Small intestine (tissue), 16 donors: ENCODE measurements at places on chromosomes 1 and 21. TPM values are rescaled to one million over a fixed set of nuclear protein-coding genes. Genes with fewer than 3 reads are reported as not detected.
A peak's percentile ranks its signal among the peaks of the same experiment; 100 is the strongest.

CRP gene
- not detected for polyA plus RNA-seq

DNA sequence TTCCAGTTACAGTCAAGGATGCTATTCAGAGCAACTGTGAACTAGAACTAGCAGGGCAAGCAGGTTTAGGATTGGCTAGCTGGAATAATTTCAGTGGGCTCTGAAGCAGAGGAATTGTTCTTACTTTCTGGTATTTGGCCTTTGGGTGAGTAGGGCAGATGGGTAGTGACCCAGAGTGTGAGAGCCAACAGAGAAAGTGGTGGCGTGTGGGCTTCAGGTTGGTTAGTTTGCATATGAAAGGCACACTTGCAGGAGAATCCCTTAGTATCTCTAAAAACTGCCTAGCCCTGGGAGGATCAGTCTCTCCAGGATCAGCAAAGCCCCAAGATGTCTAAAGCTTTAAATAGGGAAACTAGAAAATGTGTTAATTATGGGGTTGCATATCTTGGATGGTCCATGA lies 67.6 kb upstream of the LRRC8B start:
- H3K4me1 ChIP-seq: no peaks in the 10 kb centered on the region
- DNase-seq: no peak
- peaks cover under 1% of the 10 kb centered on the region for H3K27me3 ChIP-seq
- H3K4me3 ChIP-seq: no peak overlapping the region
- no peaks in the 10 kb centered on the region for H3K36me3 ChIP-seq
- no peak overlapping the region for H3K27ac ChIP-seq

DNA sequence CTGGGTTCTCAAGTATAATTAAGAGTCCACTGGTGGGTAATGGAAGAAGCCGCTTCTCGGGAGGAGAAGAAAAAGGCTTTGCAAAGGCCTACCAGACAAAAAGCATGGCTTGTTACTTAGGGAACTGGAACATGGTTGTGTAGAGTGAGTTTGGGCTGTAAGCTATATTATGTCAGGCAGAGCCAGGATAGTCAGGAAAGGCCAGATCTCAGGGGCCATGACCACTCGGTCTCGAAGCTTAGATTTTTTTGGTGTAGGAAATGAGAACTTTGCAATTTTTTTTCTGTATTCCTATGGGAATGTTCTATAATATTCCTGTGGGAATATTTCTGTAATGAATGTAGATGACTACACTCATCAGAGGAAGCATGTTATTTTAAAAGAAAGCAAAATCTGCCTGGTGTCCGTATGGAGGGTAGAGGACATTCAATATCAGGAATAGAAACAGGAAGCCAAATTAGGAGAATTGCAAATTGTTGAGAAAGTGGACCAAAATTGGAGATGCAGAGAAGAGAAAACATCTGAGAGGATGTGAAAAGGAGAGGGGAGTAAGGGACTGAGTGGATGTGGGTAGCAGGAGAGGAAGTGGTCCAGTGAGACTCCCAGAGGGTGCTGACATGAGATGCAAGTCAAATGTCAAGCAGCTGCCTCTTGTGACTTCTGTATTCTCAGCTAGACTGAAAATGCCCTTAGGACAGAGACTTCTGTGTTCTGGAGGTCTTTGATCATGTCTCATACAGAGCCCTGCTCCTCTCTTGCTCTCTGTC lies 45.2 kb upstream of the HAO2 start:
- peaks cover 5% of the 10 kb centered on the region for H3K4me1 ChIP-seq
- H3K27ac ChIP-seq: no peak overlapping the region
- no peak overlapping the region for H3K4me3 ChIP-seq

DNA sequence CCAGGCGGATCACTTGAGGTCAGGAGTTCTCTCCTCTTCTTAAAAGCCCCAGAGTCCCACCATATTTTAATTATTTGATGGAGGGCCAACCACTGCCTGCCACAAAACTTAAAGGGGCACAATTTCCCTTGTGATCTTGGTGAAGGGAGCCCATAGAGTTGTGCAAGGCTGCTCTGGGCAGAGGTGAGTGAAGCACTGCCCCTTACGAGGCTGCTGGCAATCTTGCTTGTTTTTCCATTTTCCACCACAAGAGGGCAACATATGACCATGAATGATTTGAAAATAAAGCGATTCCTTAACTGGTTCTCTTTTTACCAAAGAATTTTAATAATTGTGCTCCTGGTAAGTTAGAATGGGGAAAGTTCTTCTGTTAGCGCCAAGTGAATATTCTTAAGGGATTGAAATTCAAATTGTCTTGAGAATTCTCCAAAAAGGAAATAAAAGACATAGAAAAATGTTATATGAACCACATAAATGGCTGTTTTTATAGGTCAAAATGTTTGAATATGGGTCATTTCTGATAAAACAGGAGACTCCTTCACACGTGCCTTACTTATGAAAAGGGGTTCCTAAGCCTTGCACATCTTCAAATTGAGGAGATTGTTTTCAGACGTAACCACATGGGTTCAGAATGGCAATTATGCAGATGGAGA lies 22.7 kb downstream of the PGM1 start:
- no peaks in the 10 kb centered on the region for H3K36me3 ChIP-seq
- DNase-seq: peak; percentile 81
- no peaks in the 10 kb centered on the region for H3K27me3 ChIP-seq
- no peaks in the 10 kb centered on the region for H3K4me1 ChIP-seq
- H3K27ac ChIP-seq: no peak overlapping the region

GUCA2A gene
- 56.3 TPM for polyA plus RNA-seq
